ENCODE measurements at places on chromosomes 11 and 22.

DNA sequence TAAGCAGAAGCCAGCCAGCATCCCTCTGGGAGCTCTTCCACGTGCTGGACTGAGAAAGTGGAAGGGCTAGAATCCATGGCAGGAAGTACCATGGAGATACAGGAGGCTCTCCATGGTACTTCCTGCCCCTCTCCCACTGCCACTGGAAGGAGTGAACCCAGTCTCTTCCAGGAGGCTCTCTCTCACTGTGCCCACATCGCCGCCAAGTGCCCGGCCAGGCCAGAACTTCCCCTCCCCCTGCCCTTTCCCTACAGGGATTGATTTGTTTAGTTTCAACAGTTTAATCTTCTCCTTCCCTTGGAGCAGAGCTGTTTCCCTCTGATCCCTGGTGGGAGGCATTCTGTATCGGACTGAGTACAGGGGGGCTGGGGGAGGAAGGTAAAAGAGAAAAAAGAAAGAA, 133.6 kb downstream of the DSCAML1 start:
- no peak for DNase-seq

DNA sequence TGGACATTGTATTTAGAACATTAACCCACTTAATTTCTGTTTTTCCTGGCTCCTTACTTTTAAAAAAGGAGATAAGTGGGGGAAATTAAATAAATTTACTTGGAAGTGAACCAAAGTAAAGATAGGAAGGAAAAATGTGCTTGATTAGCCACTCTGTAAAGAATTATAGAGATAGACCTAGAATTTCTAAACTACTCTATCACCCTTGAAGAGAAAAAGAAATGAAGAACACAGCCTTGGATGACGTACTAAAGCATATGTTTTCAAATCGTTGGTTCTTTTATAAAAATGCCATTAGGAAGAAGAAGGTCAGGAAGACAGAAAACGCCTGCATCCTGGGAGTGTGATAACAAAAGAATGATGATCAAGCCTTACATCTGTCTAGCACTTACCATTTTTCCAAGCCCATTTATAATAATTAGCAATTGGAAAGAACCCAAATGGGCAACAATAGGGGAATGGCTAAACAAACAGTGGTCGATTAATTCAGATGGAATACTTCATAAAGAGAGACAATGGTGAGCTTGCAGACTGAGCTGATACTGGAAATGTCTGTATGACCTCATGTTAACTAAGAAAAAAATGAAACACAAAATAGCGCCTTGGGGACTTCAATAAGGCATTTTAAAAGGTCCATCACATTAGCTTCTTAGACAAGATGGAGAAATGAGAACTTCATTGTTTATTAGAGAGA, 81.0 kb upstream of the LRRC55 start:
- DNase-seq, result no peak

DNA sequence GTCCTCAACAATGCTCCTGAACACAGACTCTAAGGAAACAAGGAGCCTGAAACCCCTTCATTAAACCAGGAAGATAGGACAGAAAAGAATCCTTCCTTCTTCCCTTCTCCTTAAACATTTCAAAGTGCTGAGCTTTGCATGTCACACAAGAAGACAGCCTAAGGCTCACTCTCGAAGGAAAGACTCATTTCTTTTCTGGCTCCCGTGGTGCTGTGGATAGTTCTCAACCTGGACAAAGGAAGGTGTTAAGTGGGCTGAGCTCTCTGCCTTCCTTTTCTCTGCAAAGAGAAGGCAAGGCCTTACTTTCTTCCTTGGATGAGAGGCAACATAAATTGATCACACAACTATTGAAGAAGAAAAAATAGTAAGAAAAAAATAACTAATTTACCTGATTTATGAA, 452.4 kb upstream of the DDI1 start:
- DNase-seq, result no peak

DNA sequence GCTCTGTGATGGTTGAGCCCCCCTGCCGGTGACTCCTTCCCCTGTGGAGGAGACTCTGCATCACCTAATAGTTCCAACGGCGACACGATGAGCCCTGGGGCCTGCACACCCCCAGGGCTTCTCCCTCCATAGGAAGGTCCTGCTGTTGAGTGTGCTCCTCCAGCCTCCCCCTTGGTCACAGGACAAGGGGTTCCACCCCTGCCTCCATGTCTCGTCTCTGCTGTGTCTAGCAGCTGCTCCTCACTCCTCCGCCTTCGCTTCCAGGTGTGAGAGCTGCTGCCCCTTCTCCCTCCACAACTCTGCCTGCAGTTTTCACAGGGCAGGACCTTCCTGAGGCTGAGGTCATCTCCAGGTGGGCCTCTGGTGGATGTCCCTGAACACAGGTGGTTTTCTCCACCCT, 1416.1 kb downstream of the TBC1D22A start:
- no peak for DNase-seq

GRCh38 chr11:10594407-10594806, 25.9 kb upstream of the LYVE1 start:
- no peak for DNase-seq

DNA sequence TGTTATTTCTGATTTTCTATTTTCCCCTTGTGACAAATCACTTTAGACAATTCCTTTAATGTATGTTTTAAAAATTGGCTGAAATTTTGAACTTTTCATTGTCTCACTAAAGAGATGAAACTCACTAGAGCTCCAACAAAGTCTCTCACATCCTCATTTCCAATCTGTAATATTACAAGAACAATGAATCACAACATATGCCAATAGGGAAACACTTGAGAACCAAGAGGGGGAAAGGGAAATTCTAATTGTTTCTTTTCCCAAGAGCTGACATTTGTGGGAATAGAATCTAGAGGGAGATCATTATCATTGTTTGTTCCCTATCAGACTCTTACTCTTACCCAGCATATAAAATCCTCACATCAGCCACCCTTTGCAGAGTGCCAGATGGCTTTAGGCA, 28.2 kb downstream of the OR10D3 start:
- DNase-seq, result no peak

GRCh38 chr11:17267576-17267975, 9.0 kb upstream of the NUCB2 start:
- no peak for DNase-seq

DNA sequence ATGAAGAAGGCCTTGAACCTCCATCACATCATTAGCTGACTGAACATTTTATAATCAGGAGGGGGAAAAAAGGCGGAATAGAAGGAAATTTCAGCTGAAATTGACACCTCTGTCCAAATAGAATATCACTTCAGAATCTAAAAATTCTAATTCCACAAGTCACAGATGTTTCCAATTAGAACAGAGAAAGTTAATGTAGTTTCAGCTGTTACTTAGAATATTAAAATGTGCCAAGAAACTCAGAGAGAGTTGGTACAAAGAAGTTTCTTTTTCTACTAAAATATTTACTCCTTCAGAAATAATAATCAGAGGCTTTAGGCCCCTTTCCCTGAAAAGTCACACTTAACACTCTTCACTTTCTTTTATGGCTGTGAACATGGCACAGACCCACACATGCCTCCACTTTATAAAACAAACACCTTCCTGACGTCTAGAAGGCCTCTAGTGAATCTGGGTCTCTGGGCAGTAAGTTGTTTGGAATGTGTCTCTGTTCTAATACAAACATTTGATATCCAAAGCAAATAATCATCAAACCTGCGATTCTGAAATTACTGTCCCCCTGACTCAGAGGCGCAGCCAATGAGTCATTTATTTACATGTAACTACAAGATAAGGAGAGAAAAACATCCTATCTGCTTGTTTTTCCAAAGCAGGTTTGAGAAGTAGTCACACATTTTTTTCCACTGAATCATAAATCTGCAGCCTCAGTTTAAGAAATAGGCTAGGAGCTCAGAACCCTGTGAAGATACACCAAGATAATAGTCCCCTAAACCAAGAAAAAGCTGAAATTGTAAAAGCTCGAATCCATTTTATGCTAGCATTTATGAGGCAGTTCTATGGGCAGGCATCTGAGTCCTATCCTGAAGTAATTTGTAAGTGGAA, 148.4 kb downstream of the ME3 start:
- DNase-seq, result no peak

GRCh38 chr11:134407321-134407828, 4.7 kb downstream of the B3GAT1 start:
- no peak for DNase-seq

- no peak for DNase-seq
These were observed 13.4 kb downstream of the NFAM1 start for GRCh38 chr22:42418811-42419242.

- no peak for DNase-seq
These were observed 1402.0 kb downstream of the BRD1 start for GRCh38 chr22:48425641-48426040.
